ENCODE measurements at places on chromosomes 11 and 22.

GRCh38 chr22:45629469-45630089 is 42.1 kb upstream of the ATXN10 start:
- DNase-seq, result no peak

DNA sequence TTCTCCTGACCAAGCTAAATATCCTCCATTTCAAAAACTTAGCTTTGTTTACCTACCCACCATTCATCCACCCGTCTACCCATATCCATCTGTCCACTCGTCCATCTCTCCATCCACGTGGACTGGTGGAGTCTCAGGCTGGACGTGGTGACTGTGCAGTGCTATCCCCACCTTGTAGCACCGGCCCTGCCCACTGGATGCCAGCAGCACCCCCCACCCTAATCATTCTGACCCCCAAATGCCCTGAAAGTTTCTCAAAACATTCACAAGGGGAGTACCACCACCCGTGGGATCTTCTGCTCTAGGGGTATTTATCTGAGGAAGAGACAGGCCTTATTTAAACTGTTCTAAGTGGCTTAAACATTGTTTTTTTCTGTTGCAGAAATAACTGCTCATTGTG is 206.4 kb downstream of the TBC1D22A start:
- no peak for DNase-seq

DNA sequence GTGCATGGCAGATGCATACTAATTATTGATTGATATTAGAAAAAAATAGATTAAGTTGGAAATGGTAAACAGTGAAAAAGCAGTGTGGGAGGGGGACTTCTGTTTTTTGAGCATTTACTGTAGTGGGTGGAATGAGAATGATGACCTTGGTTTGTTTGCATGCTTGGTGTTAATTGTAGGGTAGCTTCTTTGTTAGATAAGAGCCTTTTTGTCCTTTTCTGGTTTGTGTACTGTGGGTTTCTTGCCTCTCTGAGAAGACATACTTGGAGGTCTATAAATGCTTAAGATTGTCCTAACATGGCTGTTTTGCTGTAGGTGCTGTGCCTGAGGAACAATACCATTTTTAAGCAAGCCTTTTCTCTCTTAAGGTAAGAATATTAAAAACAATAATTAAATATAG is 17.0 kb downstream of the MRPL48 start:
- DNase-seq, result no peak

- no peak for DNase-seq
These were observed 2.8 kb downstream of the MFRP start for GRCh38 chr11:119343726-119344125.

DNA sequence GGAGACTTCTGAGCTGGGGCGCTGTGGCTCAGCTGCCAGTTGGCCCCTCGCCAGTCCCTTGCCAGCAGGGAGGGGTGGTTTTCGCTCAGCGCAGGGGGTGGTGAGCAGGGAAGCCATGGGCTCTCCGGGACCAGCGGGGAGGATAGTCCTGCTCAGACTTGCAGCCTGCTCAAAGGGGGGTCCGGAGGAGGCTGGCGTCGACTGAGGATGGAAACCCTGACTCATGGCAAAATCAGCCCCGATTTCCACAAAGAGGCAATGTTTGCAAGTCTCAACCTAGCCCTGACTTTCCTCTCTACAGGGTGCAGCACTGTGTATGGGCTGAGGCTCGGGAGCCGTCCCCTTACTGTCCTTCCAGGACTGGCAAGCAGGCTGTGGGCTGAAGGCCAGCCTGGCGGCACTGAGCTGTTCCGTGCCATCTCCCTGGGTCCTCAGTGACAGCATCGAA is 35.1 kb downstream of the FBLN1 start:
- no peak for DNase-seq
